ENCODE measurements at places on chromosomes 7 and 10. TPM values are rescaled to one million over a fixed set of nuclear protein-coding genes. Genes with fewer than 3 reads are reported as not detected.

PWWP2B gene
- 14.1 TPM for total RNA-seq

GRCh38 chr10:50394832-50395231 is 143.5 kb upstream of the ASAH2 start:
- DNase-seq: no peak

PDE1C gene
- total RNA-seq: 14.9 TPM

ELMO1 gene
- total RNA-seq: 17.8 TPM

PILRA gene
- total RNA-seq: 2.3 TPM

- no peak for DNase-seq
Observed at GRCh38 chr7:68314208-68314607, 1284.1 kb upstream of the AUTS2 start.

GPRIN2 gene
- total RNA-seq: 2.2 TPM

CYP3A5 gene
- total RNA-seq: 0.07 TPM

GRCh38 chr7:124879103-124879502 is 50.5 kb downstream of the POT1 start:
- no peak for DNase-seq

DNA sequence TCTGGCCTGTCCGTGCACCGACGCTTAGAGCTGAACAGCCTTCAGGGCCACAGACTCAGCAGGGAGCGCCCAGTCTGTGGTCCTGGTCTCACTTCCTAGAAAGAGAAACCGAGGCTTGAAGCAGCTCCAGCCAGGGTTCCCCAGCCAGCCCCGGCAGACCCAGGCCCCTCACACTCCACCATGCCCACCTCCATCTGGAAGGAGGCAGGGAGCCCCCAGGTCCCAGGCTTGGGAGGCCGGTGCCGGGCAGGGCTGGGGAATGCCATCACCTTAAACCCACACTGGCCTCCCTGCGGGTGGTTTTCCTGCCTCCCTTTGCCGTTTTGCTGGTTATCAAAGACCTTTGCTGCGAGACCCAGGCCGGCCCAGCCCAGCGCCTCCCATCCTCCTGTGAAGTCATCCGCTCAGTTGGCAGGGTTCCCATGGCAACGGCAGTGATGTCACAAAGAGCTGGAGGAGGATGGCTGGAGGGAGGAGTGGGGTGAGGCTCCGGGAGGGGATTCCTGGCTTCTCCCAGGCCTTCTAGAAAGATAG is 24.0 kb downstream of the ELFN1 start:
- DNase-seq: peak; percentile 60

DNA sequence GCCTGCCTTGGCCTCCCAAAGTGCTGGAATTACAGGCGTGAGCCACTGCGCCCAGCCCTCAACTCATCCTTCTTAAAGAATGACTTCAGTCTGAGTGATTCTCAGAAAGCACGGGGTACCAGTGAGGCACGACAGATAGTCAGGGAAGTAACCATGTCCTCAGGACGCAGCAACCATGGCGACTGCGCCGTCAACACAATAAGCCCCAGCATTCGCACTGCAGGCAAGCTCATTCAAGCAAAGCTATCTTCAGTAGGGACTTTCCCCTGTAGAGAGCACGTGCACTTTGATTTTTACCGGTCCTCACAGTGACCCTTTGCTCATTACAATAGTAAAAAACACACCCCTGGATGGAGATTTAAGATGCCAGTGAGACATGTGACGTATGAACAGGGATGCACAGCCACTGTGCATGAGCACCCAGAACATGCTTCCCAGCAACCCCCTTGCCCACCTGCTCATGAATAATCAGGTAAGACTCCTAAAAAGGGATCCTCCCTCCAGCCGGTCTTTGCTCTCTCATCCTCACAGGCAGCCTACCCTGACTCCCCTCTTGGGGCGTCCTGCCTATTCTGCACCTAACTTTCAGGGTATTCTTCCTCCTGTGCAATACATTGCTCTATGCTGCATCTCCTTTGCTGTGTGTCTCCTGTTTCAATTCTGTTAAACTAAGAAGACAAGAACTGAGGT is 9.1 kb downstream of the WDR86 start:
- DNase-seq: no peak

DNA sequence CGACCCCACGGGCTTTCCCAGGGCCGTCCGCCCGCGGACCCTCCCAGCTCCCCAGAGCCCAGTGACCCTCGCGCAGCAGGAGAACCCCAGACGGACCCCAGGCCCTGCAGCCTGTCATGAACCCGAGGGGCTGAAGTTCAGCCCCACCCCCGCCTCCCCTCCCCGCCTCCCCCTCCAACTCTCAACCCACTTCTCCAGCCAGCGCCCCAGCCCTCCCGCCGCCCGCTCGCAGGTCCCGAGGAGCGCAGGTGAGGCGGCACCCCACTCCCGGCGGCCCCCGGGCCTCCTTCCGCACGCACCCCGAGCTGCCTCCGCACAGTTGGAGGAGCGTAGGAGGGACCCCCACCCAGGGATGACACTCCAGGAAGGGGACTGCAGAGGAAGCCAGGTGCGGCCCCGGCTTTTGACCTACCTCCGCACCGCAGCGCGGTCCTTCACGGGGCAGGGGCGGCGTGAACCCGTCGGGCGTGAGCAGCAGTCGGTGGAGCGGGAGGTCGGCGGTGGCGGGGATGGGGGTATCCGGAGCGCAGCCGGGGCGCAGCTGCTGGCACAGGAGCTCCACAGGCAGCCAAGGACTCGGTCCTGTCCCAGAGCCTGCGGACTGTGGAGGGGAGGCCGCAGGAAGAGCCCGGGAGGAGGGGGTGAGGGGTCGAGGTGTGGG is at the start of gene TMEM176A:
TSS of gene TMEM176A (plus strand) at position 189 of the 661 bp plus-strand sequence. CDS start 782 bp downstream, outside the sequence.
- DNase-seq: no peak

POLR2J2 gene
- total RNA-seq: 3.1 TPM

DNA sequence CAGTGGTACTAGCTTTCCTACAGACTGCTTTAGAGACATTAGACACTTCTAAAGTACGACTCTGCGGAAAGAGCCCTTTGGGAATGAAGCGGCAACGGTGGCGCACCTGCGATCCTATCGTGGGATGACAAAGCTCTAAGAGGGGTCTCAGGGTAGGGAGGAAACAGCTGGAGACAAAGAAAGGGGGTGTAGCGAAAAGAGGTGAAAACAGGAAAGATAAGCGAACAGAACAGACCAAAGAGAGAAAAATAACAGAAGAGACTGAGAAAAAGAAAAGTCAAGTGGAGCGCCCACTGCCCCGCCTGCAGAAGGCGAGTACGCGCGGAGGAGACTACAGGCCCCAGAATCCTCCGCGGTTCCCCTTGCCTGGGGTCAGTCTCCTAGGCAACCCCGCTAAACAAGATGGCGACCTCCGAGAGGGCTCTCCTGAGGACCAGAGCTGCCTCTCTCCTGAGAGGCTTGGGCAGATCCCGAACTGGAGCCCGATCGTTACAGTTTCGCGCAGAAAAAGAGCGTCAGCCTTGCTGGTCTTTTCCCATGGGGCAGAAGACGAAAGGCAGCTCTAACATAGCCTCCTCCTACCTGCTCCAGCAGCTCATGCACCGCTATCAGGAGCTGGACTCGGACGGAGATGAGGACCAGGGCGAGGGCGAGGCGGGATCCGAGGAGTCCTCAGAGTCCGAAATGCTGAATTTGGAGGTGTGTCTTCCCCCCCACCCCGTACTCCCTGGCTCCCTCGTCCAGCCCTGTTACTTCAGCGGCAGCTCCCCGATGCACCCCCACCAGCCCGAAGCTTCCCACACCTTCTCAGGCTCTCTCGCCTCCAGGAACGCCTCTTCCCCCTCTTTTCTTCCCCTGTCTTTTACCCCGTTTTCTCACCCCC is at the start of gene LRGUK:
TSS of gene LRGUK (plus strand) at position 375 of the 883 bp plus-strand sequence. CDS start at position 403, 28 bp downstream.
- DNase-seq: peak; percentile 60

Data from astrocyte (in vitro differentiated cells and primary cell).